D721Med (cell line): ENCODE measurements at places on chromosomes 16 and 17.
A peak's percentile ranks its signal among the peaks of the same experiment; 100 is the strongest.

- no peak for DNase-seq
Measured at GRCh38 chr16:86101137-86101896, 202.4 kb downstream of the IRF8 start.

GRCh38 chr17:21239680-21240368, 13.4 kb downstream of the NATD1 start:
- DNase-seq, result peak; percentile 59

- DNase-seq, result no peak
Measured at GRCh38 chr16:86508947-86509758, 1.2 kb upstream of the FOXF1 start.

GRCh38 chr16:86986809-86987487, 330.2 kb downstream of the C16orf95 start:
- no peak for DNase-seq

DNA sequence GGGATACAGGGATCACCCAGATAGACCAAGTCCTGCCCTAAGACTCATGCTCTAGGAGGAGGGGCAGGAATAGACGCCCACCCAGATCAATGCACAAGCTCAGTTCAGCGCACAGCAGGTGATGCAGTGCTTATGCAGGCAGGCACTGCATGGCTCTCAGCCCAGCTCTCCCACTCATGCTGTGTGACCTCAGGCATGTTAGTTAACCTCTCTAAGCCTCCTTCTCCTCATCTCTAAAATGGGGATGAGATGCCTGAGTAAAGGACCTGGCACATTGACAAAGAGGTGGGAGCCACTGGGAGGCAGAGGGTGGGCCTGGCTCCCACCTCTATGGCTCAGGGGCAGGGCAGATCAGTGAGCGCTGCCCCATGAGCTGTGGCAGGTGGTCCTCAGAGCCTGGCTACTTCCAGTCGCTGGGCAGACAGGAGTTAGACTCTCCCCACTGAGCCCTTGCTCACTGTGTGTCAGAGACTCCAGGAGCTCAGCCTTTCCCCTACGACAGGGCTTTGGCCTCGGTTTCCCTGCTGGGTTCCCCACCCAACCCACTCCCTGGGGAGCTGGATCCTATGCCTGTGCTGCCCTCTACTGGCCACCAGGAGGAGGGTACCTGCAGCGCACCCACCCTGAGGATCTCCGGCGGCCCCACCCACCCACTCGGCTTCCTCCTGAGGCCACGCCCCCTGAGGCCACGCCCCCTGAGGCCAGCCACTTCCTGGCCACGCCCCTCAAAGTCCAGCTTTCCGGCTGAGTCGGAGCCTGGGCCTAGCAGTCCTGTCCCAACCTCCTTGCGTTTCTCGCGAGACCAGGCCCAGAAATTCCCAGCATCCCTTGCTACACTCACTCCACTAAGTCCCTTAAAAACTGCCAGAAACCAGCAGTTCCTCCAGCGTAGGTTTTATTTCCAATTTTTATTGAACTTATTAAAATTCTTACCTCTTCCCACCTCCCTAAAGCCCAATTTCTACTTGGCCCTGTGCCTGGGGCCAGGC, 196.1 kb downstream of the GSG1L start:
- peak; percentile 54 for DNase-seq

- no peak for DNase-seq
Measured at GRCh38 chr17:74526681-74527080, 4.6 kb downstream of the CD300LB start.

GRCh38 chr16:24685539-24686432, 43.7 kb upstream of the TNRC6A start:
- no peak for DNase-seq
